CD14-positive monocyte (primary cell): ENCODE measurements at places on chromosomes 7 and 10.

- no peak for DNase-seq
Observed at GRCh38 chr10:13457958-13458686, 70.7 kb downstream of the BEND7 start.

GRCh38 chr10:22611425-22612115 lies 102.8 kb downstream of the PIP4K2A start:
- DNase-seq, result no peak

- no peak for DNase-seq
Observed at GRCh38 chr10:59047957-59048618, 128.4 kb upstream of the PHYHIPL start.

DNA sequence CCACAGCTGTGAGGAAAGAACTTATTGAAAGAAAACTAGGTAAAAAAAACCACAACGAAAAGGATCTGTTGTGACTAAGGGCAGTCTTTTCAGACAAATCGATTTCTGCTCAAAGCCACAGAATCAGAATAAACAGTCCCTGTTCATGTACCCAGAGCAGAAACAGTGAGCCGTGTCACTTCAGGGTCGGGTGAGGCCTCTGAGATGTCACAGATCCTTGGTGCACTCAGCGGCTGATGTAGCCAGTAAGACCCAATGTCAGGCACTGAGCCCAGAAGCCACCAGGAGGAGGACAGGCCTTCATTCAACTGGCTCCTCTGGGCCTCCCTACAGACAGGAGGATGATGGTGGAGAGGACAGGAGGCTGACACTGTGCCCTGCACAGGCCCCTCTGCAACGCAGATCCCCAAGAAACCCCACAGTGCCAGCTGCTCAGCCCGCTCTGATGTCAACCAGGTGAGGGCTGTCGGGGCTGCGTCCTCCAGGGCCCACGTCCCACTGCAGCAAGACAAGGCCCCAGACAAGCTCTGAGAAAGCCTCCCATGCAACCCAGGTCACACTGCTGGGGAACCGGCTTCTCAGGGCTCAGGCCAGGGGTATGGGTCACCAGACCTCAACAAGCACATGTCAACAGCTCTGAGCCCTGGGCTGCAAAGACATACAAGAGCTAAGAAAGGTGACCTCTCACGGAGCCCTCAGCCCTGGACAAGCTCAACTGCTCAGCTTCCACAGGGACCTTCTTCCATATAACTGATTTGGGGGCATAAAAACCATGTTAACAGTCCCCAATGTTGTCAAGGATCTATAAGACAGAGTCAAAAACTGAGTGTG lies 190.6 kb downstream of the PARD3 start:
- DNase-seq, result no peak
